ENCODE measurements at places on chromosomes 3 and 15. TPM values are rescaled to one million over a fixed set of nuclear protein-coding genes. Genes with fewer than 3 reads are reported as not detected.

The GRK7 gene
- not detected for total RNA-seq

The HYAL1 gene
- 58.2 TPM for total RNA-seq

The LIPC gene
- total RNA-seq: 1.0 TPM

The UTS2B gene
- 0.44 TPM for total RNA-seq

The LTF gene
- total RNA-seq: 53.5 TPM

The EPHB1 gene
- total RNA-seq: 3.0 TPM

The GPR160 gene
- 24.4 TPM for total RNA-seq

The SPRED1 gene
- 57.7 TPM for total RNA-seq

The TMEM212 gene
- total RNA-seq: 5.2 TPM

The RTP3 gene
- not detected for total RNA-seq

The GHSR gene
- not detected for total RNA-seq

The GPR149 gene
- not detected for total RNA-seq

The GOLGA6A gene
- total RNA-seq: not detected
